Right cardiac atrium (tissue), 5 donors: ENCODE measurements at places on chromosomes 5 and 9.

- no peak for DNase-seq
Observed at GRCh38 chr5:40052808-40053207, 626.9 kb upstream of the PTGER4 start.

DNA sequence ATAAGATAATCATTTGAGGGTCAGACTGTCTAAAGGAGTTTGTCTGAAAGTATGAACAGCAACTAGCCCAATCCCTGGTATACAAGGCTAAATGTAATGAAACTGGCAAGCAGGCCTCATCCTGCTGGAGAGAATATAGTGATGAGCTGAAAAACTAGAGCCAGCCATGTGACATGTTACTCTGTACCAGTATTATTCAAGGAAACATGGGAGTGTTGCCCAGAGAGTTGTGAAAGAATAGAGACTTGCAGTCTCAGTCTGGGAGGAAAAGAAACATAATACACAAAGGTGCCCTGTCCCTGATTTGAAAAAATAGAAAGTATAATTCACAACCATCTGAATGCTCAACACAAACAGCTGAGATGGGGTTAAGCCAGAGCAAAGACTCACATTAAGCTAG lies 37.9 kb upstream of the HTR1A start:
- DNase-seq, result no peak

DNA sequence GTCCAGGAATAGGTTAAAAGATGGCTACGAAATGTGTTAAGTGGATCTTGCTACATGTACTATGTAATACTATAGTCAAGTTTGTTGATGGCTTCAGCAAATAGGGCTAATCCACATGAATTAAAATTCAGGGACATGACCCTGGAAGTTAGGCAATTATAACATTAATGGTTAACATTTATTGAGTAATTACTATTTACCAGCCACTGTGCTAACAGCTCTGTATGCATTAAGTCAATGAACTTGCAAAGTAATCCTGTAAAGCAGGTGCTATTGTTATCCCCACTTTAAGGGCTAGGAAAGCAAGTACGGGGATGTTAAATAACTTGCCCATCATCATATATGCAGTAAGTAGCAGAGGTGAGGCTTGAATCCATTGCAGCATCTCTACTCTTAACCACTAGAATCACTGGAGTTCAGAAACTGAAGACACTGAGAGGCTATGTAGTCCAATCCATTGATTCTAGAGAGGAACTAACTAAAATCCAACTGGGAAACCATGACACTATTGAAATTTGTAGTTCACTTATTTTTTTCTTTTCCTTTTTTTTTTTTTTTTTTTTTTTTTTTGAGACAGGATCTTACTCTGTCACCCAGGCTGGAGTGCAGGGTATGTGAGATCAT lies 77.5 kb upstream of the SPINK5 start:
- DNase-seq, result no peak

- DNase-seq, result no peak
Observed at GRCh38 chr9:93955111-93955980, at the start of gene BARX1. Gene BARX1, minus strand, starts transcription at chr9:93955355. Its CDS starts 209 bp downstream, at chr9:93955146.
